Non-pigmented ciliary epithelial cell (primary cell): ENCODE measurements at places on chromosomes 12 and 14.

DNA sequence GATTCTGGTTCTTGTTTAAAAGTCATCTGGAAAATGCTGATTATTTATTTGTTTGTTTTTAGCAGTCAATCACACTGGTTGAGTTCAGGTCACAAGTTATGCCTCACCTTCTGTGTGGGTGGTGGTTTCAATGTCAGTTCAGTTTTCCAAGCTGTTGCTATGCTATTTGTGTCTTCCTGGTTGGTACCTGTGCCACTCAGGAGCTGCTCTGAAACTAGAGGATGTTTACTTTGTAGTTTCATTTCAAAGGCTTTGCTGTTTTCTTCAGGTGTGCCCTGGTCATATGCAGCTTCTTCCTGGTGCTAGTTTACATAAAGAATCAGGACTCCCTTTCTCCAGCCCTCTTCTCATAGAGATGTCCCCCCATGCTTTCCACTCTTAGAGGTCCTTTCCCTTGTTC lies 75.7 kb upstream of the PPP4R3A start:
- DNase-seq = no peak

DNA sequence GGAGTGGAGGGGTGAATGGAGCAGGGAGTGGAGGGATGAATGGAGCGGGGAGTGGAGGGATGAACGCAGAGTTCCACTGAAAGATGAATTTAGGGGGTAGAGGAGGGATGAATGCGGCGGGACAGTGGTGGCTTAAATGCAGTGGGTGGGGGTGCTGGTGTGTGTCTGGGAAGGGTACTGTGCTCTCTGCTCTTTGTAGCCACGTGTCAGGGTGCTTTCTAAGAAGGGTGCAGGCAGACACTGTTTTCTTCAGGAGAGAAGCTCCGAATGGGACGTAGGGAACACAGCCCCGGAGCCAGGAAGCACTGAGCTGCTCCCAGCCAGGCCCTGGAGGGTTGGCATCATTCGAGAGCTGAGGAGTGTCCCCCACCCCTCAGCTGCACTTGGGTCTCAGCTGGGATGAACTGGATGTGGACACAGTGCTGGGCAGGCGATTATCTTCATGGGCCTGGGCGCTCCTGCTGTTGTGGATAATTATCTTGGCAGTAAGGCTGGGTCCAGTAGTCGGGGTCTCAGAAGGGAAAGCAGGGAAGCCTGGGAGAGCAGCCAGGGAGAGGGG lies 9.5 kb upstream of the CEP170B start:
- no peak for DNase-seq

- DNase-seq = no peak
These were observed 45.4 kb downstream of the ALX1 start for GRCh38 chr12:85325442-85325841.

DNA sequence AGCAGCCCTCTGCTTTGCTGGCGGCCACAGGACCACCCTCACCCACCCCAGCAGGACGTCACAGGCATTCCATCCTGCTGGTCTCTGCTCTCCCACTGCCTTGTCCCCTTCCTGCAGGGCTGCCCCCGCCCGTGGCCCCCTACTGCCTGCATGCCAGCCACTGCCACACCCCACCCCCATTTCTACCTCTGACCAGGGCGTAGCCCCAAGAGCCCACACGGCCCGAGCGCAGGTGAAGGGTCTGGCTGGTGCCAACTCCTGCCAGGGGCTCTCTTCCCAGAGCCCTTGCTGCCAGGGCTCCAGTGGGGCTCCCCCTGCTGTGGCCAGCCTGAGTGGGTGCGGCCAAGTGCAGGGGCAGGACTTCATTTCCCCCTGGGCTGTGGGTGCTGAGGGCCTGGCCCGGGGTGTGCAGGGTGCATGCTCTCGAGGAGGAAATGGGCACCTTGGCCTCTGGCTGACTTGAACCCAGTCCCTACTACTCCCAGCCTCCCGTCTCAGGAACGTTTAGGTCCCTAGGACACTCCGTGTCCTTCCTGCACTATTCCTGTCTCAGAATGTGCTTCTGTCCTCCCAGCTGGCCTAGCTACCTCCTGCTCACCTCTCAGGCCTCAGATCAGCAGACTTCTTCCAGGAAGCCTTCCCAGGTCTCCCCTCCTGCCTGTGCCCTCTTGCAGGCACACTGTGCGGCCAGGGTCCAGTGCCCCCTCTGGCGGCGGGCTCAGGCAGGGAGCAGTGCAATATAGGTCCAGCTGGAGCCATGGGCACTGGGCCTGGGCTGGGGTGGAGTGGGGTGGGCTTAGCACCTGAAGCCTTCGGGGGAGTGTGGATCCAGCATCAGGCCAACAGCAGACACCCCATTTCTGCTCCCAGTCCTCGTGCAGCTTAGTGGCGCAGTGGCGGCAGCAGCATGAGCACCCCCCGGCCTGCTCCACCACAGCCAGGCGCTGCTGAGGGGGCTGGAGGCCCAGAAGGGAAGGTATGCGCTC lies 1.4 kb downstream of the LBHD2 start:
- DNase-seq = no peak

DNA sequence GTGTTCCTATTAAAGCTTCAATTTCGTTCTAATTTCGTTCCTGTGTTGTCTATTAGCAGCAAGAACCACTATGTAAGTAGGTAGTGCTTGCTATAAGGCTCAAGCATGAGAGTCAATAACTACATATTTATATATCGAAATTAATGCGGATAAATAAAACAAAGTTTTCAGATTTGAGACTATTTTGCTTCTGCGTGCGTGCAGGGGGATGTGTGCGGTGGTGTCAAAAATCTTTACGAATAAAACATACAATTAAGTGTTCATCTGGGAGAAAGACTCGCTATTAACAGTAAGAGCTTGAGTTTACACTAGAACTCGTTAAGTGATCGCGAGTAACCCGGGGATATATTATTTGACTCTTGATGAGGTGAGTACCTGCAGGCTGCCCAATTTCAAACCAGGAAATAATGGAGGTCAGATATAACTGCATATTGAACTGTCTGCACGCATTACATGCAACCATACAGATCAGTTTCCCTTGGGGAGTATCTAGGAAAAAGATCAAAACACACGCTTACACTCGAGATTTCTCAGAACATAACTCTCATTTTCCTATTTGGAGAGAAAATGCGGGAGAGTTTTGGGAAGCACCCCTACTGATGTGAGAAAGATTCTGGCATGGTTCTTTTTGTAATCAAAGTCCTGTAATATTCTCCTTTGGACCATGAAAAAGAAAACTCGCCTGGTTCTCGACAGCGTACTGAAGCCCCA lies 813 bp downstream of the TWF1 start:
- DNase-seq = no peak

- no peak for DNase-seq
These were observed 256.5 kb upstream of the USP15 start for GRCh38 chr12:62003701-62004100.

DNA sequence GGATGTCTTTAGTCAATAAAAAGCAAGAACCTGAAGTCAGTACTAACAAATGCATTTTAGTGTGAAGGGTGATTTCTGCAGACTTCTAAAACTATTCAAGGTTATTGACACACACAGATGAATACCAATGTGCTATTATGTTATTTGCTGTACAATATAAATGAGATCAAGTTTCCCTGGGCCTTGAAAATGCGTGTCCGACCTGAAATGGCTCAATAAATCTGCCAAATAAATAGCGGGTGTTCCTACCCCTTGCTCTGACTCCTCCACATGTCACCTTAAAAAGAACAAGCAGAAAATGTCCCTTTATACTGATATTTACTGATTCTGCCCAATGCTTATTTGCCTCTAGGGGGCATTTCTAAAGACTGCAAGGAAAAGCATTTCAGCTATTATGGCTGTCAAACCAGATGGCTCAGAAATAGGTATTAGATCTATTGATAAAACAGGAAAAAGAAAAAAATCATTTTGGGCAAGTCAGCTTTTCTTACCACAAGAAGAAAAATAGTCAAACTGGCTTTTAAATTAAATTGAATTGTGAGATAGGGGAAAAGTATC lies 367.3 kb upstream of the KITLG start:
- no peak for DNase-seq

DNA sequence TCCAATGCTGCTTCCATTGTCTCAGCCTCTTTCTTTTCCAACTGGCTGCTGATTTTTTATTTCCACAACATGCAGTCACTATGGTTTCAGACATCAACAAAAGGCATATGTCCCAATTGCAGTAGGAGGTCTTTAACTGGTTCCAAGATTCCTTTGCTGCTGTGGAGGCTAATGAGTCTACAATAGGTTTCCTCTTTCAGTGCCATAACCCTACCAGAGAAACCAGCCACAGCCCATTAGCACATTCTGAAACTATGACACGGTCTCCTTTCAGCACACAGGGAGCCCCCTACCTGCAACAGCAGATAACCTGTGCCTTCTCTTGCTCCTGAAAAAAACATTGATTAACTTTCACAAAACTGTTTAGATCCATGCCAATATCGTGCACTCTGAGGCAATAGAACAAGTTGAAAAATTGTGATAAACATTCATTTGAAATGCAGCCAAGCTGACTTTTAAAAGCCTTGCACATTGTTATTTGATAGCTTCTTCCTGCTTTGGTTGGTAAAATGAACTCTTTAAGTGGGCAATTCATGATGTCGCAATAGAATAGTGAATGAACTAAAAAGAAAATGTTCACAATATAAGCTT lies 32.4 kb downstream of the PLEKHG7 start:
- peak; percentile 64 for DNase-seq

- no peak for DNase-seq
These were observed 443.6 kb upstream of the SOX5 start for GRCh38 chr12:24393071-24393470.

DNA sequence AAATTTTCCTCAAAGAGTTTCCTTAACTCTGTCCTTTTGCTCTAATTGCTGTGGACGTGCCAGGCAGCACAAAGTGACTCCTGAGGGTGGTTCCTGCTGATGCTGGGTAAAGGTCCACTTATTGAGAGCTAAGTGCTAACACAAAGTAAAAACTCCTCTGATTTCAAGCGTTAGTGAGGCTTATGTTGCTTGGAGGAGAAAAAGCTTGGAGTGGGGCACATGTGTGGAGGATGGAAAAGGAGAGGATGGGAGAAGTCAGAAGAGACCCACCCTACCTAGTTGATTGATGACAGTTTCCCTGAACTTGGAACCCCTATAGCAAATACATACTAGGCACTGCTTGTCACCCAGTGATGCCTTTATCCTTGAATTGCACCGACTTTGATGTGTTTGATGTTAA lies 10.1 kb upstream of the SLC11A2 start:
- no peak for DNase-seq

GRCh38 chr12:130087222-130087621 lies 75.0 kb upstream of the FZD10 start:
- DNase-seq = no peak

DNA sequence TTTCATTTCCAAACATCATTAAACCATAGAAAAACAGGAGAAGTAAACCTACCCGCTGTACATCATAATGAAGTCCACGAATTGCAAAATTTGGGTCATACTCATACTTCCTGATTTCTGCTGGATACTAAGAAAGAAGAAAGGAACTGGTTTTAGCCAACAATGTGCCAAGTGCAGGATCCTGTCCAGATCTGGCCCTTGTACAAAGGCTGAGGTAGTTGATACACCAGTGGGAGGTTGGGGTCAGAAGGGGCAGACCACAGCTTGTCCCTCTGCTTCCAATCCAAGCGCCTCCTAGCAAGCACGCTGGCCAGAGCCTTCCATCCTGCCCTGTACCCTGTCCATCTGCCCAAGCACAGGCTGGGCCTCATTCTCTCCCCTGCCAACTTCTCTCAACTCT lies 34.2 kb downstream of the NT5DC3 start:
- no peak for DNase-seq

- no peak for DNase-seq
These were observed 15.8 kb downstream of the CCND2 start for GRCh38 chr12:4289231-4289878.

GRCh38 chr12:50282721-50283228 lies 545 bp downstream of the LIMA1 start:
- DNase-seq = no peak

GRCh38 chr12:32273063-32273522 lies 126.3 kb upstream of the FGD4 start:
- no peak for DNase-seq

DNA sequence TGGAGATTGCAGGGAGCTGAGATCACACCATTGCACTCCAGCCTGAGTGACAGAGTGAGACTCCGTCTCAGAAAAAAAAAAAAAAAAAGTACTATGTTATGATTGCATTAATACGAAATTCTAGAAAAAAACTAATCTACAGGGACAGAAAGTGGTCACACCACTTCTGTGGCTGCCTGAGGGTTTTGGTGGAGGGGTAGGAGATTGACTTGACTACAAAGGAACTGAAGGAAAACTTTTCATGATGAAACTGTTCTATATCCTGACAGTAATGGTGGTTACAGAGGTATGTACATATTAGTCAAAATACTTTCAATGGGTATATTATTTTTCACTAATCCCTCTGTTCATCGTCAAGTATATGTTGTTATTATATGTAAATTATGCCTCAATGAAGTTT lies 42.1 kb downstream of the FOXN3 start:
- no peak for DNase-seq

- DNase-seq = no peak
These were observed 176.5 kb upstream of the CPNE8 start for GRCh38 chr12:39081910-39082309.

DNA sequence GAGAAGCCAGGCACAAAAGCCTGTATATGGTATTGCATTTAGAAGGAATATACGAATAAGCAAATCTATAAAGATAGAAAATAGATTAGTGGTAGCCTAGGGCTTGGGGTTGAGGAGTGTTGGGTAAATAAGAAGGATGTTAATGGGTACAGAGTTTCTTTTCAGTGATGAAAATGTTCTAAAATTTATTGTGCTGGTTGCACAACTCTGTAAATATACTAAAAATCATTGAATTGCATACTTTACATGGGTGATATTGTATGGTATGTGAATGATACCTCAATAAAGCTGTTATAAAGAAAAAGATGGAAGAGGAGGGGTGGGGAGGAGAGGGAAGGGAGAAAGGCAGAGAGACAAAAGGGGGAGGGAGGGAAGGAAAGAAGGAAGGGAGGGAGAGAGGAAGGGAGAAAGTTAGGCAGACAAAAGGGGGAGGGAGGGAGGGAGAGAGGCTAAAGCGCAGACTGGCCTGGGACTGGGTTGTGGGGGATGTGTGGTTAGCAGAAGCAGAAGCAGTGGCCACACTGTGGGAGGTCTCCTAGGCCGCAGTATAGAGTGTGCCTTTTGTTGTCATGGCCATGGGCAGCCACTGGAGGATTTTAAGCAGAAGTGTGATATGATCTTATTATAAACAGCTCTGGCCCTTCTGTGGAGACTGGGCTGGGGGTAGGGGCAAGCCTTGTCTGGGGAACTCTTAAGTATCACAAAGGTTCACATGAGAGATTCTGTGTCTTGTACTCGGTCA lies 73.6 kb upstream of the ELK3 start:
- DNase-seq = no peak

GRCh38 chr12:116734156-116734768 lies 3.6 kb downstream of the SPRING1 start:
- no peak for DNase-seq
